ENCODE measurements at places on chromosomes 16 and 17.

- no peak for DNase-seq
These were observed 44.9 kb downstream of the MEAK7 start for GRCh38 chr16:84459533-84459894.

DNA sequence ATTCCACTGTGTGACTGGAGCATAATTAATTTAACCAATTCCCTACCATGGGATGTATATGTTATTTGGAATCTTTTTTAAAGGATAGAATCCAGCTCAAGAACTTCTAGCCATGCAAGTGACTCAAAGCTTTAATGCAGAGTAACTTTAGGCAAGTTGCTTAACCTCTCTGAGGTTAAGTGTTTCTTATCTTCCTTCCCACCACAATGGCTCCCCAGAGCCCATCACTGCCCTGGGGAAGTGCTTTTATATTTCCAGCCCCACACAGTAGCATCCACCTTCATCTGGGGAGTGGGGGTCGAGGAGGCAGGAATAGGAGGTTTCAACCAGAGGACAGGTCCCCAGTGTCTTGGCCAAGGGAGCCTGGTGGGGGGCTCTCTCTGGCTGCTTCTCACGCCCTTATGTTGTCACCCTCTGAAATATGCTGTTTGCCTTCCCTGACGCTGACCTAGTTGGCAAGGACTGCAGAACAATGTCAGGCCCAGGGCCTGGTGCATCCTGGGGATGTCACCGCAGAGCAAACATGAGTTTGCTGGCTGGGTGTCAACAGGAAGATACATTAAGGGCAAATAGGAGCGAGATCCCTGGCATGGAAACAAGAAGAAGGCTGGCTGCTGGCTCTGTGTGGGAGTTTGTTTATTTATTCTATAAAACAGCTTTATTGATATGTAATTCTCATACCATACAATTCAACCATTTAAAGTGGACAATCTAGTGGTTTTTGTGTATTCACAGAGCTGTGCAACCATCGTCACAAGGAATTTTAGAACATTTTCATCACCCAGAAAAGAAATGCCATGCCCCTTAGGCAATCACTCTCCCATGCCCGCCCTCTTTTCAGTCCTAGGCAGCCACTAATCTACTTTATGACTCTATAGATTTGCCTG, 46.6 kb upstream of the WSB1 start:
- peak; percentile 48 for DNase-seq

- peak; percentile 50 for DNase-seq
These were observed 1.7 kb downstream of the MYOCD start for GRCh38 chr17:12667299-12667958.

DNA sequence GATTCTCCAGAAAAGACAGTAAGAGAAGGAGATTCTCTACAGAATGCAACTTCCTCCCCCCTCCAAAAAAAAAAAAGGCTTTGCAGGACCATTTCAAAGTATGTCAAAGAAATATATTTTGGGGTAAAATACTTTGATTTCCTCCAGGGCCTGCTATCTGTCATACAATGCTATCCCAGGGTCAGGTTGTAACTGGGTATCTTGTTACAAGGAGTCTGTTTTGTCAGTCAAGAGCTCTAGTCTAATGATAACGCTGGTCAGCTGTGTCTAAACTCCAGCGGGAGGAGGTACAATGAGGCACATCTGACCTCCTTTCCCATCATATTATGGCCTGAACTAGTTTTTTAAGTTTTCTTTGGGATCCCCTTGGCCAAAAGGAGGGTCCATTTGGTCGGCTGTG, 408.4 kb upstream of the CDH5 start:
- DNase-seq = no peak

DNA sequence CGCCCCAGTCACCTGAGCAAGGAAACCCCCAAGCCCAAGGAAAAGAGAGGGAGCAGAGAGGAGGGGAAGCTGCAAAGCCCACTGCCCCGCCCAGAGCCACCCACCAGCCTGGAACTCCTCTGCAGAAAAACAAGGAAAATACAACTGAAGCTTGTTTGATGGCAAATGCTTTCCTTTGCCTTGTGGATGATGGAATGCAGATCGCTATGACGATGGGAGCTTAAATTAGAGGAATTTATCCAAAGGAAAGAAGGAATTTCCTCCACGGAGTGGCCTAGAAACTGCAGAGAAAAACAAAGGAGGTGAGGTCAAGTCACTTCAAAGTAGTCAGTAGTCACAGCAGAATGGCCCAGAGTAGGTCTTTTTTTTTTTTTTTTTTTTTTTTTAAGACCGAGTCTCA, 31.5 kb upstream of the ASGR2 start:
- no peak for DNase-seq

DNA sequence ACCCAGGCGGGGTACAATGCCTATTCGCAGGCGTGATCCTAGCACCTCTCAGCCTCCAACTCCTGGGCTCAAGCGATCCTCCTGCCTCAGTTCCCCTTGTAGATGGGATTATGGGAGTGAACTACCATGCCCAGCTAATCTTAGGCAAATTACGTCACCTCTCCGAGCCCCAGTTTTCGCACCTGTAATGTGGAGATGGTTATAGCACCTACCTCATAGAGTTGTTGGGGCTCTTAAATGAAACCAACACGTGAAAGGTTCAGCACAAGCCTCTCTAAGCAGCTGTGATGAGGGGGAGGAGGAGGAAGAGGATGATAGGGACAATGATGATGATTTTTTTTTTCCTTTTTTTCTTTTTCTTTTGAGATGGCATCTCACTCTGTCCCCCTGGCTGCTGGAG, 59.9 kb downstream of the ABR start:
- no peak for DNase-seq

DNA sequence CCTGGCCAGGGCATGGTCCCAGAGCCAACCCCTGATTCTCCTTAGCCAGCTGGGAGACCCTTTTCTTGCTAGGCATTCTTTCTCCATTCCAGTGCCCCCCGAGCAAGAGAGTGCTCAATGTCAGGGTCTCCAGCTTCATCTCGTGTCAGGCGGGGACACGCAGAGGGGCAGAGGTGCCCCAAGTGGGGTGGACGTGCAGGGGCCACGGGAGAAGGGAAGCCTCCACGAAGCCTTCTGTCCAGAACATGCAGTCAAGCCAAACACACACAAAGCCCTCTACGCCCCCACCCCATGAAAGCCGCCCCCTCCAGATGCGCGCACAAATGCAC, 852 bp downstream of the GPR139 start:
- DNase-seq = no peak

DNA sequence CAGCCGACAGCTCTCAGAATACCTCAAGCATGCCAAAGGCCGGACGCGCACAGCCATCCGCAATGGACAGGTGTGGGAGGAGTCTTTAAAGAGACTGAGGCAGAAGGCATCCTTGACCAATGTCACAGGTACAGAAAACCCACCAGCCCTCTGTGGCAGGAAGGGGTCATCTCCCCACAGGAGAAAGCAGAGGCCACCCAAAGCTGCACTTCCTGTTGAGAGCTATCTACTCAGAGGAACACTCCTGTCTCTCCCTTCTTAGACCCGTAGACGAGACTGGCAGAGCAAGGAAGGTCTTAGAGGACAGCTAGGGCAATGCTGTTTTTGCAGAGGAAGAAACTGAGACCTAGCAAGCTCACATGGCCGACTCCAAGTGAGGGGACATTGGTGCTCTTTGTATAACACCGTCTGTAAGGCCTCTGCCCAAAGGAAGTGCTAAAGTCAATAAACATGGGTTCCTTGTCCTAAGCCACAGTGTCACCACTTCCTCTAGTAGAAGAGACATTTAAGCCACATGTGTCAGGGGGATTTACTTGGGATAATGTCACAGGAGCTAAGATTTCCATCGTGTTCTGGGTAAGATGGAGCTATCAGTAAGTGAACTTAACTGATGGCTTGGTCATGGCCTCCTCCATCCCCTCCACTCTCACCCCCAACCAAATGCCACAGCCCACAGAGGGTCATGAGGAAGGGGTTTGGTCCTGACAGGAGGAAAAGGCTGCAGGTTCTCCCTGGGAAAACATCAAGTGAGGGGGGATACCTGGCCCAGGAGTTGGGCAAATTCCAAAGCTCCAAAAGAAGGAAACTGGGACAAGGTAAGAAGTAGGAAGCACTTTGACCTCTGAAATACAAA, 9.4 kb downstream of the LPO start:
- DNase-seq = peak; percentile 67

DNA sequence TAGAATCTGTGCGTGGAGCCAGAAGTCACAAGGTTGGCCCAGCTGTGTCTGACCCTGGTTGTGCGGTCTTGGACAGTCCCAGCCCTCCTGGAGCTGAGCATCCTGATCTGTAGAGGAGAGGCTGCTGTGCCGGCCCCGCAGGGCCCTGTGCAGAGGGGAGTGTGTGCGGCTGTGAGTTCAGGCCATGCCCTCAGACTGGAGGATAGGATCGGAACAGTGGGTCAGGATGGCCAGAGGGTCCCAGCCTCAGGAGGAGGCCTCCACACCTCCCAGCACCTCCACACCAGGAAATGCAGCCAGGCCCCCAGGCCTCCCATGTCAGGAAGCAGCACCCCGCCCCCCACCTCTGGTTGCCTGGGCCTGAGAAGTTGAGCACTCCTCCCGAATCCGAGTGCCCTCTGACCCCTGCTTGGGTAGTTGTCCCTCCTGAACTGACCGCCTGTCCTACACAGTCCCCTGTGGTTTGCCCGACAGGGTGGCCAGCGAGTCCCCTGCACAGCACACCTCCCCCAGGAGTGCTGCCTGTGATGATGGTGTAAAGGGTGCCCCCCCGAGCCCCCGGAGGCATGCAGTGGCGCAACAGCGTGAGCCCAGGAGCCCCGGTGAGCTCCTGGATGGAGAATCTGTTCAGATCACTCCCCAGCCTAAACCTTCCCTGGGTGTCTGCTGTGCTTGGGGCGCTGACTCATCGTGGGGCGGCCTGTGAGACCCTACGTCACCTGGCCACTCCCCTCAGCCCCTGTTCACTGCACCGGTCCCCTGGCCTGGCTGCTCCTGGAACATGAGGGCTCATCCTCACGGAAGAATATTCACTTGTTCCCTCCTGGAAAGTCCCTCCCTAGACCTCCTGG, 285.2 kb downstream of the SEC14L1 start:
- peak; percentile 35 for DNase-seq

GRCh38 chr17:45958994-45959665, 39.9 kb upstream of the STH start:
- DNase-seq = no peak

DNA sequence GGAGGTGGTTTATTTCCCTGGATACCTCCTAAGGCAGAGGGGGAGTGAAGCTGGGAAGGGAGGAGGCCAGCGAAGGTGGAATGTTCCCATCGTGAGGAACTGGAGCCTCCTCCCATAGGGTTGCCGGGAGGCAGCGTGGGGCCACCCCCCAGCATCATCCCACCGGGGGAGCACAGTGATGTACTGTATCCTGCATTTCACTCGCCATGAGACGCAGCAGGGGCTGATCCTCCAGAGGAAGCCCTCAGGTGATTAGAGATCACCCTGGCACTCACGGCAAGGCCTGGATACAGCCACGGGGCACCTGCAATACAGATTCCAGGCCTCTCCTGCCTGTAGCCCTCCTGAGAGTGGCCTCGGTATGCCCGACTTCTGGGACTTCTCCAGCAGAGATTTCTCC, 25.5 kb upstream of the BEAN1 start:
- no peak for DNase-seq

Data from NB4 (cell line).